ENCODE measurements at places on chromosomes 7 and 10. TPM values are rescaled to one million over a fixed set of nuclear protein-coding genes. Genes with fewer than 3 reads are reported as not detected.

DNA sequence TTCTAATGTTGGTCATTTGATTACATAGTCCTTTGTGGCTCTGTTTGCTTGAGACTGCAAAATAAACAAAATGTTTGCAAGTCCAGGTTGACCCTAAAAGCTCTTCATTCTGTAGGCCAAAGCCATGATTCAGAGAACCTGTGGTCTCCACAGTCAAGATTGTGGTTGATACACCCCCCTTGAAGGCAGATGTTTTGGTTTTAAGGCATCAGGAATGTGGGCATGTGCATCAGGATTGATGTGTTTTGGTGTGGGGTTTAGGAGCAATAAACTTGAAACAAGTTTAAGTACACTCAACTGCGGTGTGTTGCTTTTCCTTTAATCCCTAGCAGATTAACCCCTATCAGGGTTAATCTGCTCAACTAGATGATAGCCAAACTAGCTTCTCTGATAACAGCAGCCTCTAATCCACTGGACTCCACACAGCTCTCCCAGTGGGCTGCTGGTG lies 379.1 kb upstream of the GALNT17 start:
- DNase-seq = no peak
- no peak overlapping the region for H3K27ac ChIP-seq
- no peaks in the 10 kb centered on the region for H3K36me3 ChIP-seq
- H3K4me1 ChIP-seq = peaks cover 18% of the 10 kb centered on the region
- no peak overlapping the region for H3K4me3 ChIP-seq

- H3K27me3 ChIP-seq = peaks cover 8% of the 10 kb centered on the region
- no peak for DNase-seq
- H3K27ac ChIP-seq = peak overlapping the region; percentile 69
- peak overlapping the region; percentile 58 for H3K4me3 ChIP-seq
These were observed 1.2 kb downstream of the PROSER2 start for GRCh38 chr10:11824376-11824775.

UCN3 gene
- polyA plus RNA-seq = 1.1 TPM

HSPA12A gene
- polyA plus RNA-seq = 68.3 TPM

SPDYE16 gene
- polyA plus RNA-seq = 8.1 TPM

DNA sequence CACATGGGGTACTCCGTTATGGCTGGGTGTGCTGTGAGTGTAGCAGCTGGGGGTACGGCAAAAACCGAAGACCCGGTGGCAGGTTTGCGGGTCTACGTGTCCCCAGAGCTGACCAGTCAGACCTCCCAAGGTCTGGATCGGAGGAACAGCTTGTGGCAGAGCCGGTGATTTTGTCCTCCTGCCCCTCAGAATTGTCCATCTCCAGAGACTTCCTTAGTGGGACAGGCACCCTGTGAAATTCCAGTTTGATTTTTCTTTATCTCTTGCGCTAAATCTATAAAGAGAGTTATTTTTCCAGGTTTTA lies 1.0 kb downstream of the EIF3B start:
- H3K4me3 ChIP-seq = peak overlapping the region; percentile 92
- H3K27ac ChIP-seq = no peak overlapping the region
- DNase-seq = no peak
- H3K27me3 ChIP-seq = no peaks in the 10 kb centered on the region
- H3K4me1 ChIP-seq = peaks cover 36% of the 10 kb centered on the region

DNA sequence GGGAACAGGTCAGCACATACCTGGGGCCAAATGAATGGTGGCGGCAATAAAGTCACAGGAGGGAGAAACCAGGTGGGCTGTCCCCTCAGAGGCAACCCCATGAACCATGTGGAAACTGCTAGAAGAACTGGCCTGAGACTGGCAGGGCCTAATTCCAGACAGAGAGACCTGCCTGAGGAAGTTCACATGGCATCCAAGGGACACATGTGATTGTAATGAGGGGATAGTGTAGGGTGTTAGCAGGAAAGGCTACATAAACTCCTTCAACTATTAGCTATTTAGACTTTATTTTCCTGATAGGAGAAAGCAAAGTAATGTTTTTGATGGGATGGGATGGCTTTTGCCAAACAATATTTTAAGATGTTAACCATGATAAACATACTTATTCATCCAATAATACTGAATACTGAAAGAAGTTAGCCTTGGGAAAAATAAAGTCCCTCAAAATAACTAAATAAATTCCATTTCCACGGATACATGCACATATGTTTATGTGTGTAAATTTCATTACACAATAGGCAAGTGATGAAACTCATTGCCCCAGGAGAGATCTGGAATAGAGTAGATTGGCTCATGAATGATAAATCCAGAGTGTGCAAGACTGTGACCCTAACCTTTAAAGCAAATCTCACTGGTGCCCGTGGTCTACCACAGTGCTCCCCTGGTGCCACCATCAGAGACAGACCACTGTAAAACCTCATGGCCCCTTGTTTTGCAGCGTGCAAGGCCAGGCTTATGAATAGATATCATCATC lies 137.0 kb downstream of the NRF1 start:
- H3K36me3 ChIP-seq = peaks cover 13% of the 10 kb centered on the region
- no peaks in the 10 kb centered on the region for H3K4me1 ChIP-seq
- no peak overlapping the region for H3K4me3 ChIP-seq
- H3K27ac ChIP-seq = no peak overlapping the region
- DNase-seq = no peak

- H3K36me3 ChIP-seq = no peaks in the 10 kb centered on the region
- no peaks in the 10 kb centered on the region for H3K27me3 ChIP-seq
- H3K4me3 ChIP-seq = no peak overlapping the region
- no peak for DNase-seq
- H3K4me1 ChIP-seq = no peaks in the 10 kb centered on the region
These were observed 499.7 kb downstream of the CALN1 start for GRCh38 chr7:71912476-71912875.

GRCh38 chr7:131455546-131455945 lies 100.9 kb downstream of the PODXL start:
- H3K36me3 ChIP-seq = no peaks in the 10 kb centered on the region
- H3K27ac ChIP-seq = no peak overlapping the region
- no peak overlapping the region for H3K4me3 ChIP-seq
- no peaks in the 10 kb centered on the region for H3K27me3 ChIP-seq

PNLIPRP2 gene
- polyA plus RNA-seq = 0.18 TPM

GRCh38 chr7:50497068-50497642 lies 47.0 kb upstream of the FIGNL1 start:
- H3K4me1 ChIP-seq = peaks cover 2% of the 10 kb centered on the region
- H3K27me3 ChIP-seq = no peaks in the 10 kb centered on the region
- no peaks in the 10 kb centered on the region for H3K36me3 ChIP-seq
- H3K4me3 ChIP-seq = no peak overlapping the region
- no peak for DNase-seq

- no peak overlapping the region for H3K27ac ChIP-seq
- no peaks in the 10 kb centered on the region for H3K27me3 ChIP-seq
- H3K4me1 ChIP-seq = peaks cover 27% of the 10 kb centered on the region
- H3K36me3 ChIP-seq = no peaks in the 10 kb centered on the region
- DNase-seq = no peak
These were observed 67.2 kb downstream of the VOPP1 start for GRCh38 chr7:55504967-55505658.
